ENCODE measurements at places on chromosomes 3 and 15.

GRCh38 chr3:46183330-46183729 is 24.8 kb downstream of the CCR1 start:
- DNase-seq = no peak

GRCh38 chr15:91216000-91216399 is 115.9 kb downstream of the SV2B start:
- no peak for DNase-seq

DNA sequence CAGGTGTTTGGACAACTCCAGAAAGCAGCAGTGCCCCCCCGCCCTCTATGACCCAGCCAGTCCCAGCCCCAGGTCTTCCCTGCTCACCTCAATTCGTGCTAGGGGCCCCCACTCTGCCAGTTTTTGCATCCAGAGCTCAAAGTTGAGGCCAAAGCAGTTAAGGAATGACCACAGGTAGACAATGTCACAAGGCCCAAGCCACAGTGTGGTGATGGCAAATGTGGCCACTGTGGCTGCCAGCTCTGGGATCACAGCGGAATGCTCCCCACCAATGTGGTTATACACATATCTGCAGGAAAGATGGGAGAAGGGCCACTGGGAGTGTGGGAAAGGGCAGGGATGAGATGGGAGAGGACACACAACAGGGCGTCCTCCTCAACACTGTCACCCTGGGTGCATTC is 8.2 kb downstream of the KLHL40 start:
- DNase-seq = no peak

DNA sequence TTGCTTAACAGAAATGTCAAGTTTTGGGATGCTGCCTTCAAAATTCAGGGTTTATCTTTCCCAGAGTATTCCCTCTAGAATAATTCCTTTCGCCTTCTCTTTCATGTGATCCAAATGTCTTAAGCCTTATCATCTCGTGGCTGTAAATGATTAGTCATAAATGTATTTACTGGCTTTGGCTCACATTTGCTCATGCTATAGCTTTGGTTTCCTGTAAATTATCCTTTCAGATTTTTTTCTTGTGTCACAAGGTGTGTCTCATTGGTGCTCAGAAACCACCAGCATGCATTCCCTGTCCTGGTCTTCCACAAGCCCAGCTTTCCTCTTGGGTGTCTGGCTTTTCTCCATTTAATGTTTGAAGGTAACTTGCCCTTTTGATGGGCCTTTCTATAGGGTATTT is 692.7 kb upstream of the ALCAM start:
- DNase-seq = no peak

- no peak for DNase-seq
Observed at GRCh38 chr15:88395241-88395640, 71.9 kb downstream of the MRPL46 start.

DNA sequence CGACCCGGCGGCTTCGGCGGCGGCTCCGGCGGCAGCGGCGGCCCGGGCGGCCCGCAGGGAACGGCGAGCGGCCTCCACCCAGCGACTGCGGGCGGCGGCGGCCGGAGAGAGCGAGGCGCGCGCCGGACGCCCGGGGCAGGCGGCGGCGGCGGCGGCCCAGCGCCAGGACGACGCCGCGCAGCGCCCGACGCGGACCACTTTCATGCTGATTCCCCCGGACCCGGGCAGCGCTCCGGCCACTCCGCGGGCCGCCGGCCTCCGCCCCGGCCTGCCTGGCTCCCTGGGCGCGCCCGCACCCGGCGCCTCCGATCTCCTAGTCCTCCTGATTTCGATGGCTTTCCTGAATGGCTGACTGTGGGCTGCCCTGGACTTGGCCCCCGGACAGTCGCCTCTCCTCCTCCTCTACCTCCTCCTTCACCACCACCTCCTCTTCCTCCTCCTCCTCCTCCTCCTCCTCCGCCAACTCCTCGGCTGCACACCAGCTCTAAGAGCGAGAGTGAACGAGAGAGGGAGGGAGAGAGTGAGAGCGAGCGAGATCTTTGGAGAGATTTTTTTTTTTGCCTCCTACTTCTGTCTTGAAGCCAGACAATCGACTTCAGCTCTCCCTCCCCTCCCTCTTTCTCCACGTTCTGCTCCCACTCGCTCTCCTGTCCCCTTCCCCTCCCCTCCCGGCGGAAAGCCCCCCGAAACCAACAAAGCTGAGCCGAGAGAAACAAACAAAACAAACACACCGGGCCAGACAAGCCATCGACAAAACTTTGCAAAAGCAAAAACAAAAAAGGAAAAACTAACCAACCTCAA is 844 bp downstream of the NR2F2 start:
- no peak for DNase-seq

DNA sequence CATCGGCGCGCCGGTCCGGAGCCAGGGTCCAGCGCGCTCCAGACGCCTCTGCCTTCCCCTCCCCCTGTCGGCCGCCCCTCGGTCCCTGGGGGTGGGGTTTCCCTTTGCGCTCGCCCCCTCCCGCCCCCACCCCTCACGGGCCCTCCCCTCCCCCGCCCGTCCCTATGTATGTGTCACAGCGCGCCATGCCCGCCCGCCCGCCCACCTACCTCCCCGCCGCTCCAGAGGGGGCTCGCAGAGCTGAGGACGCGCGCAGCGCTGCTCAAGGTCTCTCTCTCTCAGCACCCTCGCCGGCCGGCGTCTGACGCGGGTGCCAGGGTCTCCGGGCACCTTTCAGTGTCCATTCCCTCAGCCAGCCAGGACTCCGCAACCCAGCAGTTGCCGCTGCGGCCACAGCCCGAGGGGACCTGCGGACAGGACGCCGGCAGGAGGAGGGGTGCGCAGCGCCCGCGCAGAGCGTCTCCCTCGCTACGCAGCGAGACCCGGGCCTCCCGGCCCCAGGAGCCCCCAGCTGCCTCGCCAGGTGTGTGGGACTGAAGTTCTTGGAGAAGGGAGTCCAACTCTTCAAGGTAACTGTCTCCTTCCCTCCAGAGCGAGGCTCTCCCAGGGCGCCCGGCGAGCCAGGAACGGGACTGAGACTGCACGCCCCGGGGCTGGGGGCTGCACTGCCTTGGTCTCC is at the start of gene ACAN:
ACAN (plus strand) TSS at position 196 of the 679 bp plus-strand sequence. CDS start 32,771 bp downstream, outside the sequence.
- DNase-seq = no peak

- DNase-seq = no peak
Observed at GRCh38 chr3:136008732-136009470, 43.4 kb downstream of the PPP2R3A start.

GRCh38 chr3:123920868-123921267 is 36.7 kb upstream of the MYLK start:
- DNase-seq = no peak
